Calu3 (cell line): ENCODE measurements at places on chromosomes 5 and 9.

GRCh38 chr9:70887826-70888225, 233.6 kb downstream of the TRPM3 start:
- no peak overlapping the region for H3K27ac ChIP-seq
- no peak overlapping the region for H3K4me3 ChIP-seq
- no peaks in the 10 kb centered on the region for H3K27me3 ChIP-seq
- no peaks in the 10 kb centered on the region for H3K4me1 ChIP-seq

GRCh38 chr5:44952376-44952775, 143.6 kb downstream of the MRPS30 start:
- H3K4me1 ChIP-seq: no peaks in the 10 kb centered on the region
- H3K4me3 ChIP-seq: no peak overlapping the region
- DNase-seq: peak; percentile 37
- H3K27ac ChIP-seq: no peak overlapping the region
- no peaks in the 10 kb centered on the region for H3K27me3 ChIP-seq

DNA sequence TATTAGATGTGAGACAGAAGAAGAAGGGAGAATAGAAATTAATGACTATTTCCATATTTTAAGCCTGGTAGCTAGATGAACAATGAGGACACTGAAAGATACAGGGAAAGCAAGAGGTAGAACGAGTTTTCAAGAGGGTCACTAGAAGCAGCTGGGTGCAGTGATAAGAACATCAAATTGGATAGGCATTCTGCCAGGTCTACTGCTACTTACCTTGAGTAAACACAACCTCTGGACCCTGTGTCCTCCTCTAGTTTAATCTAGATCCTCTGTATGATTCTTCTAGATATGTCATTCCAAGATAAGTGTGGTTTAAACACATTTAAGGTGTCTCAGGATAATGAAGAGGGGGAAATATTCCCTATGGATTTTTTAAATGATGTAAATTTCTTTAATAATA, 31.2 kb downstream of the OTP start:
- H3K27ac ChIP-seq: no peak overlapping the region
- no peak for DNase-seq
- H3K4me3 ChIP-seq: no peak overlapping the region
- H3K4me1 ChIP-seq: no peaks in the 10 kb centered on the region
- H3K27me3 ChIP-seq: peaks cover 65% of the 10 kb centered on the region
- H3K36me3 ChIP-seq: no peaks in the 10 kb centered on the region

- no peaks in the 10 kb centered on the region for H3K4me1 ChIP-seq
- no peak overlapping the region for H3K4me3 ChIP-seq
- no peak for DNase-seq
- H3K36me3 ChIP-seq: no peaks in the 10 kb centered on the region
- peaks cover 16% of the 10 kb centered on the region for H3K27me3 ChIP-seq
Observed at GRCh38 chr5:180395540-180396274, 42.6 kb upstream of the GFPT2 start.

GRCh38 chr5:130720355-130720754, 444.7 kb downstream of the HINT1 start:
- H3K4me1 ChIP-seq: peaks cover 10% of the 10 kb centered on the region
- no peaks in the 10 kb centered on the region for H3K36me3 ChIP-seq
- no peaks in the 10 kb centered on the region for H3K27me3 ChIP-seq
